ENCODE measurements at places on chromosomes 3 and 15. TPM values are rescaled to one million over a fixed set of nuclear protein-coding genes. Genes with fewer than 3 reads are reported as not detected.

TLR9 gene
- 1.6 TPM for total RNA-seq

PARP14 gene
- total RNA-seq, result 128 TPM

TRAT1 gene
- total RNA-seq, result 54.5 TPM

LRTM1 gene
- total RNA-seq, result not detected

NDUFAF3 gene
- total RNA-seq, result 82.4 TPM

DNA sequence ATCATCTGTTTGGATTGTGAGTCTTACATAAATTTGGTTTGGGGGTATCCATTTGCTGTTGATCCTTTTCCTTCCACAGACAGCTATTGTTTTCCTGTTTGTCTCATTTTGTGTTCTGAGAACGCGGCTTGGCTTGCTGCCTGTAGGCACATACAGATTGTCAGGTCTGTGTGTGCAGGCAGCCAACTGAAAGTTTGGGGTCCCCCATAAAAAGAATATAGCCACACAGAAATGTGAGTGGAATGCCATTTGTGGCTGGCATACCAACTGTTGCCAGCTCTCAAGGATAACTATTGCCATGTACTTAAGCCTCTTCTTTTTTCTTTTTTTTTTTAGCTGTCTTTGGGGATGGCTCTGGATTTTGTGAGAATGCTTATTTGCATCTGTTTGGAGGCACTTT lies 1308.0 kb downstream of the ROBO1 start:
- H3K4me1 ChIP-seq, result no peaks in the 10 kb centered on the region
- no peaks in the 10 kb centered on the region for H3K36me3 ChIP-seq
- no peak overlapping the region for H3K4me3 ChIP-seq
- no peak overlapping the region for H3K27ac ChIP-seq
- no peaks in the 10 kb centered on the region for H3K27me3 ChIP-seq

DNA sequence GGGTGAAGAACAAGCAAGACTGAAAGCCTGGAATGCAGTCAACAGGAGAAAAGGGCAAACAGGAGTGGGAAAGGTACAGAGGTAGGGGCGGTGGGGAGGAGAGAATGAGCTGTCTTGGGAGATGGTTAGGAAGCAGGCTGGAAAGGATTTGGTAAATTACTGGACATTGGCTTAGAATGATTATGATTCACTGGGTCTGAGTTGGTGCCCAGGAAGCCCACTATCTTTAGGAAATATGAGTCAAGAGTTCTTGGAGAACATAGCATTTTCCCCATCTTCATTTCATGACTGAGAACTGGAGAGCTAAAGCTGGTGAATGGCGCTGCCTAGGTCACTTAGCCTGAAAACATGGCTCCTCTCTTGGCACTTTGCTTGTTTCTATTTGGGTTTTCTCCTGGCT lies 74.7 kb upstream of the C3orf80 start:
- no peak for DNase-seq
- no peaks in the 10 kb centered on the region for H3K4me1 ChIP-seq
- no peak overlapping the region for H3K27ac ChIP-seq
- H3K4me3 ChIP-seq, result no peak overlapping the region

DNA sequence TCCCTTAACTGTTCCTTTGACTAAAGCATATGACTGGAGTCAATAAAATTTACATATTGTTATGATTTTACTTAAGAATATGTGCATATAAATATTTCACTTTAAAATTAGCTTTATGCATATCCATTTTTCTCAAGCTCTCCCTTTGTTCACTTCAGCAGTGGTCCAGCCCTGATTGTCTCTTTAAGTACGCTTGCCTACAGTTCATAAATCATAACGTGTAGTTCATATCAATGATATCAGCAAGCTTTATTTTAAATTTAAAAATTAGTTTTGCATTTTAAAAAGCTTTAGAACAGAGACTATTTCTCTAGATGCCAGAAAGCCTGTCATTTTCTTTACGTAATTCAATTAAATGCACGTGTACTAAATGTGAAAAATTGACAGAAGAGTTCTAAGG lies 721.9 kb downstream of the OTOL1 start:
- no peaks in the 10 kb centered on the region for H3K4me1 ChIP-seq
- no peak overlapping the region for H3K4me3 ChIP-seq
- H3K36me3 ChIP-seq, result no peaks in the 10 kb centered on the region
- no peaks in the 10 kb centered on the region for H3K27me3 ChIP-seq

- no peak overlapping the region for H3K4me3 ChIP-seq
- no peak for DNase-seq
- H3K4me1 ChIP-seq, result no peaks in the 10 kb centered on the region
- no peak overlapping the region for H3K27ac ChIP-seq
Observed at GRCh38 chr15:57537072-57537471, 54.6 kb upstream of the MYZAP start.

GRCh38 chr3:117408811-117409210 lies 699.2 kb downstream of the TUSC7 start:
- H3K4me3 ChIP-seq, result no peak overlapping the region
- no peaks in the 10 kb centered on the region for H3K36me3 ChIP-seq
- no peak for DNase-seq
- H3K27ac ChIP-seq, result no peak overlapping the region
- no peaks in the 10 kb centered on the region for H3K4me1 ChIP-seq
- H3K27me3 ChIP-seq, result no peaks in the 10 kb centered on the region

DNA sequence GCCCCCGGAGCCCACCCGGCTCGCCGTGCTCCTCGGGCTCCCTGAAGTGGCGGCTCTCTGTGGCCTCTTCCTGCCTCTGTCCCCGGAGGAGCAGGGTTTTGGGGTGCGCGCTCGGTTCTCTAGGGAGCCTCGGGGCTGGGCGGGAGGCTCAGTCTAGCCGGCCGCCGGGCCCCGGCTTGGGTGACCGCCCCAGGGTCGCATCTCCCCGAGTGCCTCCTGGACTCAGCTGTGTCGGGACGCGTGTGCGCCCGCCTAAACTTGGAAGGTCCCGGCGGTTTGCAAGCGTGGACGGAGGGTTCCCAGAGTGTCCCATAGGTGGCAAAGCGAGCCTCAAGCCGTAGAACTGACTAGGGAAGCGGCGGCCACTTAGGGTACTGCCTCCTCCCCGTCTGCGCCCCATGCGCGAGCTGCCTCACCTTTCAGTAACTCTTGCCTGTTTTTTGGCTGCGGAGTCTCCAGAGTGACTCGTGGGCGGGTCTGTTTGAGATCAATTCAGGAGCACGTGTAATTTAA lies 601 bp downstream of the ACTL6A start:
- peaks cover 8% of the 10 kb centered on the region for H3K27me3 ChIP-seq
- DNase-seq, result peak; percentile 70
- H3K4me1 ChIP-seq, result peaks cover 29% of the 10 kb centered on the region
- peaks cover 2% of the 10 kb centered on the region for H3K36me3 ChIP-seq
- H3K27ac ChIP-seq, result peak overlapping the region; percentile 54

GRCh38 chr15:77098572-77098971 lies 27.7 kb upstream of the TSPAN3 start:
- H3K4me1 ChIP-seq, result no peaks in the 10 kb centered on the region
- no peak overlapping the region for H3K27ac ChIP-seq
- DNase-seq, result no peak
- no peak overlapping the region for H3K4me3 ChIP-seq
- H3K27me3 ChIP-seq, result no peaks in the 10 kb centered on the region

- no peaks in the 10 kb centered on the region for H3K27me3 ChIP-seq
- H3K4me3 ChIP-seq, result no peak overlapping the region
- no peak overlapping the region for H3K27ac ChIP-seq
- peaks cover 10% of the 10 kb centered on the region for H3K4me1 ChIP-seq
Observed at GRCh38 chr3:71322154-71322553, 261.4 kb downstream of the FOXP1 start.

GRCh38 chr3:63724987-63725386 lies 72.5 kb downstream of the SNTN start:
- no peak overlapping the region for H3K4me3 ChIP-seq
- peaks cover 2% of the 10 kb centered on the region for H3K27me3 ChIP-seq
- DNase-seq, result no peak
- H3K4me1 ChIP-seq, result no peaks in the 10 kb centered on the region
- H3K27ac ChIP-seq, result no peak overlapping the region
- no peaks in the 10 kb centered on the region for H3K36me3 ChIP-seq

- H3K27ac ChIP-seq, result no peak overlapping the region
- H3K36me3 ChIP-seq, result peaks cover 32% of the 10 kb centered on the region
- H3K4me1 ChIP-seq, result no peaks in the 10 kb centered on the region
- no peaks in the 10 kb centered on the region for H3K27me3 ChIP-seq
Observed at GRCh38 chr15:50653156-50653743, 33.3 kb downstream of the TRPM7 start.

- peaks cover 6% of the 10 kb centered on the region for H3K27me3 ChIP-seq
- DNase-seq, result no peak
- no peaks in the 10 kb centered on the region for H3K36me3 ChIP-seq
Observed at GRCh38 chr3:127123533-127123932, 69.4 kb upstream of the PRR23E start.

Data from activated naive CD8-positive, alpha-beta T cell treated with anti-CD3 and anti-CD28 coated beads, Interleukin-2, amount 10 ng/mL, durations not matched to agents 7 days and 5 days (primary cell).